ENCODE measurements at places on chromosomes 3 and 15. TPM values are rescaled to one million over a fixed set of nuclear protein-coding genes. Genes with fewer than 3 reads are reported as not detected.

The ALDH1A2 gene
- polyA plus RNA-seq, result 309 TPM

The FES gene
- polyA plus RNA-seq, result 20.4 TPM

The COL6A5 gene
- 0.05 TPM for polyA plus RNA-seq

The ZIC1 gene
- polyA plus RNA-seq, result not detected

The LXN gene
- polyA plus RNA-seq, result 27.2 TPM

The FAM81A gene
- 25.9 TPM for polyA plus RNA-seq

The GOLGA8T gene
- not detected for polyA plus RNA-seq

The SPSB4 gene
- 20.0 TPM for polyA plus RNA-seq

The ZNF620 gene
- polyA plus RNA-seq, result 10.4 TPM

The ALDH1A3 gene
- 7.1 TPM for polyA plus RNA-seq

The MAP6D1 gene
- polyA plus RNA-seq, result 1.9 TPM

The MED12L gene
- 1.8 TPM for polyA plus RNA-seq

The RBP2 gene
- polyA plus RNA-seq, result 0.47 TPM
